Right cardiac atrium (tissue), 5 donors: ENCODE measurements at places on chromosomes 3 and 15. TPM values are rescaled to one million over a fixed set of nuclear protein-coding genes. Genes with fewer than 3 reads are reported as not detected.

CCR3 gene
- polyA plus RNA-seq: not detected

FBXO22 gene
- polyA plus RNA-seq: 13.0 TPM

CADPS gene
- polyA plus RNA-seq: 37.5 TPM

COPS2 gene
- polyA plus RNA-seq: 43.1 TPM

CPLX3 gene
- 13.3 TPM for polyA plus RNA-seq

GRCh38 chr15:90883976-90884718, at the start of gene FES:
Gene FES (plus strand): TSS chr15:90884504. CDS start chr15:90885046, 542 bp downstream.
- DNase-seq: peak; percentile 82

GRCh38 chr3:19183584-19183983, 35.3 kb downstream of the KCNH8 start:
- no peak for DNase-seq

CD276 gene
- polyA plus RNA-seq: 35.4 TPM

- DNase-seq: no peak
Measured at GRCh38 chr3:42424911-42425310, 14.5 kb upstream of the LYZL4 start.

DNA sequence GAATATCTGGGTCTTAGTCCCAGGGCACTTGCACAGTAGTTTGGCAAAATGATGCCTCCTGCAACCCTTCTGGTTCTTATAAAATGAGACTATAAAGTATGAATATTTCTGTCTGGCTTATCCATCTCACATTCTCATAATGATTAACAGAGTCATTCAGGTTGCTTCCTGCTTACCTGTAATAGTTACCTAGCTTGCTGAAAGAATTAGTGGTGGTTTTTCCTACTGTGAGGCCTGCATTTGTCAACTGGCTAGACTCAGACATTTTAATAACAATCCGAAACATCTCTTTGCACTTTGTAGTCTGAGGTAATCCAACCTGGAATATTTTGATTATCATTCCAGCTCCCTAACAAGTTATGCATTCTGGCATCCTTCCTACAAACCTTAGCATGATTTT, 75.6 kb upstream of the POU1F1 start:
- no peak for DNase-seq

DNA sequence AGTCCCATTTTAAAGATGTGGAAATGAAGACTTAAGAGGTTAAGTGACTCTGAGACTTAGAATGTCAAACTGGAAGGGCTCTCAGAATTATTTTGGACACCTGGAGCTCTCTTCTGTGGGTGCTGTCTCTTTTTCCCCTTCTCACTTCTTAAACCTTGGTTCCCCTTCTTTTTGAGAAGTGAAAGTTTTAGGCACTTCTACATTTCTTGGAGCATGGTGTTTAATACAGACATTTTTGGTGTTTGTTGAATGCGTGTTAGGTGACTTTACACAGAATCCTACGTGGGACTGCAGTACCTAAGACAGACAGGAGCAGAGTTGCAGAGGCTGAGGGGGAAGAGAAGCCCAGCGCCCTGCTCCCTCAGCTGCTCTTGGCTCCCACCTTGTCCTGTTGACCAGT, 133.3 kb downstream of the MDFIC2 start:
- DNase-seq: no peak

- no peak for DNase-seq
Measured at GRCh38 chr15:67103432-67103831, 38.0 kb downstream of the SMAD3 start.

DNA sequence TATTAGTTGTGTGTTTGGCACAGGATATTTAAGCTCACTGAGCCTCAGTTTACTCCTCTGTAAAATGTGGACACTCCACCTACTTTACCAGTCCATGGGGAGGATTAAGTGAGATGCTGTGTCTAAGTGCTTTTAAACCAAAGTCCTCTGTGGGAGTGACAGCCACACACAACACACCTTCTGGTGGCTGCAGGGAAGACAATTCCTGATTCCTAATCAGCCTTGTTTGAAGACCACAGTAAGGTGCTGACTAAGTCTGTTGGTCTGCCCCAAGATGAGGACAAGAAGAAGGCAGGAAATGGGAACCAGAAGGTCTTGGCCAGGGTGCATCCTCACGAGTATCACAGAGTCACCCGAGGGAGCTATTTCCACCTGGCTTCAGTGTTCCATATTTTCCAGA, 52.3 kb downstream of the EPHB1 start:
- no peak for DNase-seq

ADAMTS7 gene
- polyA plus RNA-seq: 40.3 TPM

PPARG gene
- 16.7 TPM for polyA plus RNA-seq

A4GNT gene
- polyA plus RNA-seq: not detected

- DNase-seq: no peak
Measured at GRCh38 chr15:84616235-84616634, 15.4 kb downstream of the ZSCAN2 start.

DNA sequence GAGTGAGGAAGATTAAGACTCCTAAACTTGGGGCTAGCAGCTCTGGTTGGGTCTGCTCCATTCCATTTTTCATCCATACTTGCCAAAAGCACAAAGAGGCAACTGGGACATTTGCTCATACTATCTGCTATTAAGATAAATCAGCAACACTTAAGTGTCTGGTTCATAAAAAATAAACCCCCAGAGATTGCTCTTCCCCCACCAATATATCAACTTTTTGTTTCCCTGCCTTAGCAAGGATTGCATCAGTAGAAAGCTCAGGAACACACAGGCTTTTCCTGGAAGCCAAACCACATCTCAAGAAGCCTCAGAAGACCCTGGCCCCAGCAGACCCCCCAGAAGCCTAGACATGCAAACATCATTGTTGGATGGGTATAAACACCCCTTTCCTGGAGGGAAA, 232.4 kb upstream of the WNT5A start:
- no peak for DNase-seq

GRCh38 chr3:159910991-159911663, 77.5 kb upstream of the IL12A start:
- DNase-seq: no peak

GOLGA8G gene
- not detected for polyA plus RNA-seq

DNAJC19 gene
- 106 TPM for polyA plus RNA-seq

DNA sequence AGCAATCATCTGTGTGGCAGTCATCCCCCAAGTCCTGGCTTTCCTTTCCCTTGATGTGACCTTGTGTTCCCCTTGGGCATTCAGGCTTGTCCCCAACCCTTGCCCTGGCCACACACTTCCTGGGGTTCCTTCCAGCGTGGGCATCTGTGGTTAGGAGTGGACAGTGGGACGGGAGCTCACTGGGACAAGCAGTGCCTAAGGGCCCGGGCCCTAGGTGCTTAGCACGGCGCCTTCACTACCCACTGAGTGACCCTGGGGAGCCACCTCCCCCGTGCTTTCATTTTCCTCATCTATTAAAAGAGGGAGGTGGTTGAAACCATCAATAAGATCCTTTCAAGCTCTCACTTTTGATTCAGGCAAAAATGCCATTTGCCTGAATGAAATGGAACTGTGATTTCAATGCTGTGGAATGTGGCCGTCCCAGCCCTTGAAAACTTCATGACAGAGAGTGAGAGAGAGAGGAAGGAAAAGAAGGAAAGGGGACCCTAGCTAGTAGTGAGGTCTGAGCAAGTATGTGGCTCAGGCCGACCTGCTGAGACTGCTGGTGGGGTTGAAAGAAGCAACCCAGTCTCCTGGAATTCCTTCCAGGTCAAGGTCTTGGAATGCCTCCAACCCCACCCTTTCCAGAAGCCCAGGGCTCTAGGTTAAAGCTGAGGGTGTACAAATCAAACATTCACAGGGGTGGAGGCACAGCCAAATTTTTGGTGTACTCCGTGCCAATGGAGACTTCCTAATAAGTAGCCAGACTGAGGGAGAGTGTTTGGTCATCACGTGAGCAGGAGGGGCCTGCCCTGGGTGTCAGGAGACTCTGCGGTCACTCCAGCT, 302.9 kb downstream of the TLE3 start:
- peak; percentile 75 for DNase-seq

DNA sequence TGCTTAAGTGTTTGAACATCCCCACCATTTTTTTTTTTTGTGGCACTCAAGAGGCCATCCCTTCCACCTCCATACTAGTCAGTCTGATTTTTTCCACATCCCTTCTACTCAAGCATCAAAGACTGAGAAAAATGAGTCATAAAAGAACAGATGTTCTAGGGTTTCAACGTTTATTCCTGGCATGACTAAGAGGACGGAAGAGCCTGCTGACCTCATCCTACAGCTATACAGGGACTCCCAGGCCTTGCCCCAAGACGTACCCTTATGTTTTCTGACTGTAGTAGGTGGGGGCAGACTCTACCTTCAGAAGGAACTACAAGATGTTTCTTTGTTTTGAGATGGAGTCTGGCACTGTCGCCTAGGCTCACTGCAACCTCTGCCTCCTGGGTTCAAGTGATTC, 3.3 kb upstream of the ITPKA start:
- no peak for DNase-seq

SAMMSON gene
- polyA plus RNA-seq: not detected

FANCD2OS gene
- not detected for polyA plus RNA-seq

DNA sequence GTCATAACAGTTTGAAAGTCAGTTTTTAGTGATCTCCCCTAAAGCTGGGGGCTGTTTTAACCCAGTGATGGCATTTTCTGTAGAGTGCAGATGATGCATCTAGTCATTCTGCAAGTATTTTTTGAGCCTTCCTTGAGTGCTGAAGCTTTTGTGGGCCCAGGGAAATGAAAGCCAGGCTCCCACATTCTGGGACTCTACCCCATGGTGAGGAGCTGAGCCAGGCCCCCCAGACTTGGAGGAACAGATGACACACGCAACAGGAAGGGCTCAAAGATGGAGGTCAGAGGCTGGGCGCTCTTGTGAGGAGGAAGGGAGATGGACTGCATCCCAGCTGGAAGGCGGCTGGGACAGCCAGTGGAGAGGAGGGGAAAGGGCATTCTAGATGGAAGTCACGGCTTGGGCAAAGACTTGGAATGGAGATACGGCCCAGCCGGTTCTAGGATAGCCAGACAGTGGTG, 40.8 kb downstream of the MRAS start:
- DNase-seq: peak; percentile 65

GRCh38 chr3:129398803-129399144, 29.7 kb downstream of the EFCAB12 start:
- no peak for DNase-seq

PRKCI gene
- polyA plus RNA-seq: 9.0 TPM

ZIC4 gene
- polyA plus RNA-seq: not detected

- DNase-seq: no peak
Measured at GRCh38 chr3:32449691-32450090, 53.0 kb downstream of the CMTM6 start.

GRCh38 chr3:13671482-13672233, 122.7 kb downstream of the FBLN2 start:
- no peak for DNase-seq

- no peak for DNase-seq
Measured at GRCh38 chr3:119944091-119944490, 150.2 kb downstream of the GSK3B start.

DNA sequence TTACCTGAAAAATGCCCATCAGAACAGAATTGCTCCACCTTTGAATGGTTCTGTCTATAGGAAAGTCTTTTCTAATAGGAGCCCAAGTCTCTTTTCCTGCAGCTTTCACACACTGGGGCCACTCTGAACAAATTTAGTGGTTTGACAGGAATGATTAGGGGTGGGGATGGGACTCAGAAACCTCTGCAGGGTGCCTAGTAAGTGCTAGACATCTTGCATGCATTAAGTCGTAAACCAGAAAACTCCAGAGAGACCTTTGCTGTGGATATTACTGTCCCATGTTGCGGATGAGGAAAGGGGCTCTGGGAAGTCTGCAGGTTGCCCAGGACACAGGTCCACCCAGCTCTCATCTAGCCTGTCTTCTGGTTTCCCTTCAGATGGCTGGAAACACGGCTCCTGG, 189.7 kb downstream of the OPA1 start:
- no peak for DNase-seq

- no peak for DNase-seq
Measured at GRCh38 chr3:134974624-134975023, 179.6 kb downstream of the EPHB1 start.

DNA sequence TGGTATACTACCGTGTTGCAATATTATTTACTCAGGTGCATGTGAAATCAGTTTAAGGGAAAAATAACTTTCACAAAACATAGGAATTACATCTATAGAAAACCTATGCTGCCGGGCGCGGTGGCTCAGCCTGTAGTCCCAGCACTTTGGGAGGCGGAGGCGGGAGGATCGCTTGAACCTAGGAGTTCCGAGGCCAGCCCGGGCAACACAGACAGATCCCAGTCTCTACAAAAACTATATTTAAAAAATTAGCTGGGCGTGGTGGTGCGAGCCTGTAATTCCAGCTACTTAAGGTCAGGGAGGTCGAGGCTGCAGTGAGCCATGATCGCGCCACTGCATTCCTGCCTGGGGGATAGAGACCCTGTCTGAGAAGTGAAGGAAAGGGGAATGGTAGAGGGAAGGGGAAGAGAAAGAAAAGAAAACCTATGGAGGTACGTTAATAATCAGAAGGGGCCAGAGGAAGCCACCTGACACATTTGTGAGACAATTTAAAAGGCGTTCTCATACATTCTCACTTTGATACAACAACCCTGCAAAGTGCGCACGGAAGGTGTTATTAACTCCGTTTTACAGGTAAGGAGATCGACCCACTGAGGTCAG, 456 bp upstream of the TMEM62 start:
- peak; percentile 53 for DNase-seq

GRCh38 chr15:68309024-68309423, 31.5 kb downstream of the FEM1B start:
- no peak for DNase-seq

DNA sequence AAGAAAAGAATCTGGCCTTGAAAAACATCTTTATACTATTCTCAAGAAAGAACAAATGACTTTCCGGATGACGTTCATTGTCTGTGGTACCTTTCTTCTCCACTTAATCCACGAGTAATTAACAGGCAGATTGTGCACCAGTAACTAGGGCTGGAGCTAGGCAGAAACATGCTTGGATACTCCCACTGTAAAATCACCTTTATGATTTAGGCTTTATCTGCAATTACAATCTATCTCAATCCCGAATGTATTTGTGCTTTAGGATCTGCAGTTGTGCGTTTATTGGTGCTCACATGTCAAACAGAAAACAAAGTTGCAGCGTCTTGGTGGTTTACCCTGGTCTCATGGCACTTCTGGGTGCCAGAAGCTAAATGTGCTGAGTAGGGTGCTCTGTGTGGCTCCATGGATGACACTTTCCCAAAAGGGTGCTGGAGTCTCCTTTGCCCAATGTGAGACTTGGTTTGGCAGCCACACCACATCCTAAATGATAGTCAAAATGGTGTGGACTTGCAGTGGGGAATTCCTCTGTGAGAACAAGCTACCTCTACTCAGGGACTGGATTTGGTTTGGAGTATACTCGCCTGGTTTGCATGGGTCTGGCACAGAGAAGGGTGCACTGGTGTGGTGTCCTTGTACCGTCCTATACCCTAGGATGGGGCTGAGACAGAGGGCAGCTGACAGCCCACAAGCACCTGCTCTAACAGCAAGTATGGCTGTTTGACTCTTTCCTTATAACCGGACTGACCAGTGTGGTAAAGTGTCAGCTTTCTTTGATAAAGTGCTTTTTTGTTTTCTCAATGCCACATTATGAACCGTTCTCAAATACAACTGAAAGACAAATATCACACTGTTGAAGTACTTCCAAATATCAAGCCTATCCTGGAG, 7.7 kb downstream of the SERP1 start:
- DNase-seq: no peak

- no peak for DNase-seq
Measured at GRCh38 chr3:10437272-10437994, 68.0 kb downstream of the ATP2B2 start.

PCOLCE2 gene
- 172 TPM for polyA plus RNA-seq

WDR93 gene
- 0.05 TPM for polyA plus RNA-seq

GRCh38 chr3:4426261-4426781, 40.7 kb downstream of the SUMF1 start:
- no peak for DNase-seq
